Stimulated activated CD8-positive, alpha-beta memory T cell treated with anti-CD3 and anti-CD28 coated beads, Interleukin-7, amount 100 ng/mL, for 48 hours (primary cell): ENCODE measurements at places on chromosomes 2 and 18.

GRCh38 chr18:49609256-49610021, 47.6 kb downstream of the LIPG start:
- no peak for DNase-seq

DNA sequence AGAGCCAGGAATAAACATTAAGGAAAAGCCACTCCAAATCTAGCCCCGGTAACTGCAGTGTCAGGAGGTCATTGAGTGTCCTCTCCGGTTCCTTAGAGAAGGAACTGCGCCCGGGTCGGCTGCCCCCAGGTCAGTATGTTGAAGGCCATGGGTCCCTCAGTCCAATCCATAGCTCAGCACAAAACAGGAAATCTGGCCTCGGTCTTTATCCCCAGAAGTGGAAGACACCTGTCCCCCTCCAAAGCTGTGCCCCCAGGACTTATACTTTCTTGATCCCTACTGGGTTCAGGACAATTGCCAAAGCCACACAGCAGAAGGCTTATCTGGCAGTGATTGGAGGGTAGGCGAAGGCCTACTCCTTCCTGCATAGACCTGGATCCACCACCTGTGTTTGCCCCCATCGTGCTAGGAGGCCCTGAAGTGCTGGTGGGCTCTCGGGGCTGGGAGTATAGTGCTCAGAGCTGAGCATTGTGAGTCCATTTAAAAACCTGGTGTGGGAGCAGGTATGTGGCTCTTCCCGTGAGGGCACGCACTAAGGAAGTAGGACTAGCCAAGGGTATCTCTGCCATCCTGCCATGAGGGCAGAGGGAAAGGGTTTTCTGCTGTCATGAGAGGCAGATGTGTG, 178.6 kb downstream of the SEPTIN10 start:
- no peak for DNase-seq

GRCh38 chr2:12587729-12588522, 128.8 kb upstream of the TRIB2 start:
- DNase-seq: no peak

DNA sequence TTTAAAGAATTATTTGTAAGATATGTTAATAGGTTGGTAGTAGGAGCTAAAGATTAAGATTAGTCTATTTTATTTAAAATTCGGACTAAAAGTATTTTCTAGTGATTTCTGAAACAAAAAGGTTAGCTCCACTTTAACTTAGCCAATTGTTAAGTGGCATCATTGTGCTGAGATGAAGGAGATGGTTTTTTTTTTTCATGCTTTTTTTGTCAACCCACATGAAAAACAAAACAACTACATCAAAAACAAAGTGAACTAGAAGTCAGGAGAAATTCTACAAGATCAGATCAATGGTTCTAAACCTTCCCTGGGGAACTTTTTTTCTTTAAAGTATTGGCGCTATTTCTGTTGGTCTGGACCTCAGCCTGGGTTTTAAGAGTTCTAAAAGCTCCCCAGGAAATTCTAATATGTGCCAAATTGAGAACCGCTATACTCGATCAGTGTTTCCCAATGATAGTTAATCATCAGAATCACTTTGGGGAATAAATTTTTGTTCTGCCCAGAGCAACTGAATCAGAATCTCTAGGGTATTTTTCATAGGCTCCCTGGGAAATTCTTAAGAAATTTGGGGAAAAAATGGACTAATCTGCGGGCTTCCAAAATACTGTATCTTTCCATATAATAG, 2.3 kb downstream of the ZC3H6 start:
- DNase-seq: no peak

- DNase-seq: no peak
These were observed 53.9 kb upstream of the PXDN start for GRCh38 chr2:1798115-1798784.

DNA sequence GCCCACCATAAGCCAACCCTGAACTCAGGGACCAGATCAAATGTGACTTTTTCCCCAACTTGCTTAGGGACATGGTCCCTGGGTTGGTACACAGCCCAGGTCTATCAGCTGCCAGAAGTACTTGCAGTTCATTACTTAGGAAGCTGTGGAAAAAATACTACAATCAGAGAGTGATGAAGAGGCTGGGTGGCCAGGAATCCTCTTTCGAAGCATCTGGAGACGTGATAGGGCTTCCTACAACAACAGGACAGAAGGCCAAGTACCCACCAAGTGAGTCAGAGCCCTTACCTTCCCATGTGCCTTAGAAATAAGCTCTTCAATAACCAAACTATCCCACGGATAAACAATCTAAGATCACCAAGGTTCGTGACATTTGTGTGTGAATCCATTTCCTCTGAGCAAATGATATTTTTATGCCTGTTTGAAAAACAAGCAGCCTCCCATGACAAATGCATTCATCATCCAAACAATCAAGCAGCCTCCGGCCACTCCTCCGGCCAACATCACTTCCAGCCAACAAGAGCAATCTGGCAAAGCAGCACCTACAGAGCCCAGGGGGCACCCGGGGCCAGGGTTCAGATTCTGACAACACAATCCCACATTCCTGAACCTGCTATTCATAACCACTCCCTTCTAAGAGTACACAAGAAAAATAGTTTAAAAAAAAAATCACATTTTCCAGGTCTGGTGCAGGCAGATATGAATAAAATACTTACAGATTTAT, 26.4 kb downstream of the TBC1D8 start:
- DNase-seq: no peak

DNA sequence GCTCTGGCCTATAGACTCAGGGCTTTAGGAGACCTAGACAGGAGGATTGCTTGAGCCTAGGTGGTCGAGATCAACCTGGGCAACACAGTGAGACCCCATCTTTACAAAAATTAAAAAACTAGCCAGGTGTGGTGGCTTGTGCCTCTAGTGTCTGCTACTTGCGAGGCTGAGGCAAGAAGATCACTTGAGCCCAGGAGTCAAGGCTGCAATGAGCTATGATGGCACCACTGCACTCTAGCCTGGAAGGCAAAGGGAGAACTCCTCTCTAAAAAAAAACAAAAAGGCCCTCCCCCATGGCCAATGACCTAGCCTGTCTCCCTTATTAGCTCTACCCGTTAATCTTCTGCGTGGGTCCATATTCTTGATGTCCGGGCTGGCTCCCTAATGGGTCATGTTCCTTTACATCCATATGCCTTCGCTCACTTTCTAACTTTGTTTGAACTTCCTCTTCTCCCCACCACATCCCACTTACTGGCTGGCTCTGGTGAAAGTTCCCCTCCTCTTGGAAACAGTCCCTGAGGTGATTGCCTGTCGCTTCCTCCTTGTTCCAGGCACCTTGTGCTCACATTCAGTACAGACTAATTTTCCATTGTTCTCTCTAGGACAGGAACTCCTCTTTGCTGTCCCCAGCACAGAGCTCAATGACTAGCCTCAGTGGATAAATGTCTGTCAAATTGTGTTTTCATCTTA, 103.0 kb downstream of the AFF3 start:
- no peak for DNase-seq

GRCh38 chr2:46644690-46645385, 165.5 kb downstream of the TMEM247 start:
- DNase-seq: no peak

- no peak for DNase-seq
These were observed at the start of gene DAPL1 for GRCh38 chr2:158795195-158795924. DAPL1 (plus strand) TSS chr2:158795317; CDS start chr2:158795373, 56 bp downstream.

DNA sequence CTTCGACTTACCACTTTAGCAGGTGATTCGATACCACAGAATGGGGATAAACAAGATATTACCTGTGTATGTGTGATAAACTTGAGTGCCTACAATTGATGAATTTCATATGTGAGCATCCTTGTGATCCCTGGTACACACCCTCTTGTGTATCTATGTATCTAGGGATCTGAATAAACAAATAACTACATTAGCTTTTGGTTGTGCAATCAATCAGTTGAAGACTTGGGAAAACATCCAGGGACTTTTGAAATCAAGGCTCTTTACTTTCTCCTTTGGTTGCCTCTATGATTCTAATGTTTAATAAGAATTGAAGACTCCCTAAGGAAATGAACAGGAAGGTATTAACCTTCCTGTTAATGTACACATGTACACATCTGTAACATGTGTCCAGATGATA, 97.3 kb upstream of the DCC start:
- no peak for DNase-seq

- no peak for DNase-seq
These were observed 159.0 kb upstream of the CCDC195 start for GRCh38 chr2:224875153-224875552.

- DNase-seq: no peak
These were observed 40.1 kb upstream of the CLASP1 start for GRCh38 chr2:121689356-121689755.

DNA sequence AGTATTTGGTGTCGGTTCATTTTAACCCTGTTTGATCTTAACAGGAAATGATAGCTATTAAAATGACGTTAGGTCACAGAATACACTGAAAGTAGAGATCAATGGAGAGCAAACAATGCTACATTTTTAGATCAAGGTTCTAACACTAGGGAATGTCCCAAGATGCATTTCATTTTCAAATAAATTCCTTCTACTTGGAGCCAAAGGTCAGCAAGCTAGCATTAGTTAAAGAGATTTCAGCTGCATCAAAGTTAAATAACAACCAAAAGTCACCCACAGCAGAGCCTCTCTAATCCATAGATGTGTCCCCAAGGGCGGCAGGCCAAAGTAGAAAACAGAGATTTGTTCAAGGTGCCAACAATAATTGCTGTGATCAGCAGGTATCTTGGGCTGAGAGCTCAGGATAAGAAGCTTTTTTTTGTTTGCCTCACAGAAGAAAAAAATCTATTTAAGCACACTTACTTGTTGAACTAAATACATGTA, 1233.6 kb upstream of the TMEFF2 start:
- no peak for DNase-seq

- no peak for DNase-seq
These were observed 83.1 kb downstream of the FARSB start for GRCh38 chr2:222572751-222573174.
